ENCODE measurements at places on chromosomes 1 and 21.

- DNase-seq: no peak
Measured at GRCh38 chr1:235060607-235061470, 67.8 kb downstream of the TOMM20 start.

GRCh38 chr1:50971748-50972305 lies 1.8 kb downstream of the CDKN2C start:
- no peak for DNase-seq

DNA sequence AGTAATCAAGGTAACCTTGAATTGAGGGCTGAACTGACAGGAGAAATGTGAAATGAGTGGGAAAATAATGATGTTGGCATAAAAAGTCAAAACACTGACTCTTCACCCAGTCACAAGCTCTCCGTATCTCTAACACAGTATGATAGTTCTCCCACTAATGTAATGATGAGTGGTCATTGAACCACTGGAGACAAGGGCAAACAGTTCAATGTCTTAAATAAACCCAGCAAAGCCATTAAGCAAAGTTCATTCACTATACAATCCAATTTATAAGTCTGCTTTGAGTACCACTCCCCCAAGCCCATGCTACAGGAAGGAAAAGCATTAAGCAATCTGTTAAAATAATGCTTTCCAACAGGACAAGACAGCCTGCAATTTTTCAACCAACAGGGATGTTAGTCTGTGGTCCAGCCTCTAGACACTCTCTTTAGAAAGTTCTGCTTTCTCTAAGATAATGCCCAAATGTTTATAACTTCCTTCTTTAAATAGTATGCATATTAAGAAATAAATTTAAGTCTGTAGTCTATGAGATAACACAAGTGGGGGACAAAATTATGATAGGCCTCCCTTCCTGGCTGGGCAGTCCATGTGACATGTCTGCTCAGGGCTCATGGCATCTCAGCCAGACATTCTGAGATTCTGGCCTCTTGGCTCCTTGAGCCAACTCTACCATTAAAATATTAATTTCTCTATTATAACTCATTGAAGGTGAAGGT lies 25.5 kb upstream of the DDAH1 start:
- no peak for DNase-seq

DNA sequence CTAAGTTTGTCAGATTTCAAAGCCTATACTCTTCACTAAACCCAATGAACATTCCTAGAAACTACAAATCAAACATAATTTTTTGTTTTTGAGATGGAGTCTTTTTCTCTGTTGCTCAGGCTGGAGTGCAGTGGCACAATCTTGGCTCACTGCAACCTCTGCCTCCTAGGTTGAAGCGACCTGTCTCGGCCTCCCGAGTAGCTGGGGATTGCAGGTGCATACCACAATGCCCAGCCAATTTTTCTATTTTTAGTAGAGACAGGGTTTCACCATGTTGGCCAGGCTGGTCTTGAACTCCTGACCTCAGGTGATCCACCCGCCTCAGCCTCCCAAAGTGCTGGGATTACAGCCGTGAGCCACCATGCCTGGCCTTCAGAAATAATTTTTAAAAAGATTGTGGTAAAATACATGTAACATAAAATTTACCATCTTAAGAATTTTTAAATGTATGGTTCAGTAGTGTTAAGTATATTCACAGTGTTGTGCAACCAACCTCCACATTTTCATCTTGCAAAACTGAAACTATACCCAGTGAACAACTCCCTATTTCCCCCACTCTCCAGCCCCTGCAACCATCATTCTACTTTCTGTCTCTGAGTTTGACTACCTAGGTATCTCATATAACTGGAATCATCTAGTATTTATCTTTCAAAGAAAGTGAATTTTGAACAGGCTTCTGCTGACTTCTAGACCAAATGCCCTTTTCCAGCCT lies 2.7 kb upstream of the CFAP141 start:
- no peak for DNase-seq

- DNase-seq: no peak
Measured at GRCh38 chr1:187566354-187566753, 737.6 kb downstream of the PLA2G4A start.

GRCh38 chr1:209307846-209308245 lies 275.7 kb upstream of the CAMK1G start:
- DNase-seq: no peak

- peak; percentile 2 for DNase-seq
Measured at GRCh38 chr1:30572192-30572591, 151.2 kb downstream of the MATN1 start.

- no peak for DNase-seq
Measured at GRCh38 chr1:165907256-165907857, 79.9 kb downstream of the UCK2 start.

DNA sequence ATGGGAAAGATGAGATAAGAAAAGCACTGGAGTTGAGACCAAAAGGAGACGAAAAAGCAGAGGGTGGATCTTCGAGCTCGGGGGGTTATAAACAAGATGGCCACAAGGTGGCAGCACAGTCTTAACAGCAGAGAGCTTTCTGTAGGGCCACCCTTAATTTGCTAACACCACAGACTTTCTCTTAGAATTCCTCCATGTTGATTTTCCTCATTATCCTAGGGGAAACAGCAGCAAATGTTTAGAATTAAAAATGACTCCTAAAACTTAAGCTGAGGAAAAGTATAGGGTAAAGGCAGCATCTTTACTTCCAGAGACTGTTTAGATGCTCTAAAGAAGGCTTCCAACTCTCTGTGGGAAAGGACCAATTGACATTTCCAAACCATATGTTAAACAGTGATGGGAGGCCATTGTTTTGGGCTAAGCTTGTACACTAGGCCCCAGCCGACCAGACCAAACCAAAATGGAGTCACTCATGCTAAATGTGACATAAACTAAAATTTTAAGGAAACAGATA lies 2.5 kb upstream of the APOBEC4 start:
- DNase-seq: peak; percentile 68

All from SW 1271 (cell line).